Fibroblast of villous mesenchyme (primary cell): ENCODE measurements at places on chromosomes 6 and 20. TPM values are rescaled to one million over a fixed set of nuclear protein-coding genes. Genes with fewer than 3 reads are reported as not detected.

The TRAPPC3L gene
- under 0.01 TPM in 1 of 2 replicates, not detected in the other for total RNA-seq

The SAMD3 gene
- 3.0 and 5.5 TPM in 2 replicates for total RNA-seq

The HCK gene
- total RNA-seq = not detected in 2 replicates

The PARD6B gene
- 1.6 and 6.5 TPM in 2 replicates for total RNA-seq

The FNDC1 gene
- under 0.01 TPM in 2 replicates for total RNA-seq

The MATN4 gene
- not detected in 2 replicates for total RNA-seq

The APCDD1L gene
- 0.86 and 2.9 TPM in 2 replicates for total RNA-seq

The RPS6KA2 gene
- 15.5 and 20.0 TPM in 2 replicates for total RNA-seq

The SAPCD1 gene
- 0.43 and 1.3 TPM in 2 replicates for total RNA-seq

The TFB1M gene
- total RNA-seq = 29.0 and 29.8 TPM in 2 replicates

The MOXD1 gene
- 15.1 and 25.4 TPM in 2 replicates for total RNA-seq

The GJA1 gene
- total RNA-seq = 512 and 834 TPM in 2 replicates

The FAM184A gene
- under 0.01 TPM in 2 replicates for total RNA-seq

The HLA-DRB1 gene
- total RNA-seq = not detected in 2 replicates

The PRPF6 gene
- total RNA-seq = 52.7 and 53.8 TPM in 2 replicates
